ENCODE measurements at places on chromosomes 16 and 17.

GRCh38 chr17:66580184-66580955, 254.5 kb upstream of the CACNG5 start:
- no peaks in the 10 kb centered on the region for H3K27me3 ChIP-seq
- H3K4me3 ChIP-seq: no peak overlapping the region
- no peaks in the 10 kb centered on the region for H3K4me1 ChIP-seq
- no peak for DNase-seq
- no peak overlapping the region for H3K27ac ChIP-seq

GRCh38 chr17:48181653-48182052, 74.1 kb downstream of the SNX11 start:
- H3K27ac ChIP-seq: no peak overlapping the region
- no peak overlapping the region for H3K4me3 ChIP-seq
- H3K27me3 ChIP-seq: peaks cover 60% of the 10 kb centered on the region
- H3K36me3 ChIP-seq: no peaks in the 10 kb centered on the region
- DNase-seq: no peak

DNA sequence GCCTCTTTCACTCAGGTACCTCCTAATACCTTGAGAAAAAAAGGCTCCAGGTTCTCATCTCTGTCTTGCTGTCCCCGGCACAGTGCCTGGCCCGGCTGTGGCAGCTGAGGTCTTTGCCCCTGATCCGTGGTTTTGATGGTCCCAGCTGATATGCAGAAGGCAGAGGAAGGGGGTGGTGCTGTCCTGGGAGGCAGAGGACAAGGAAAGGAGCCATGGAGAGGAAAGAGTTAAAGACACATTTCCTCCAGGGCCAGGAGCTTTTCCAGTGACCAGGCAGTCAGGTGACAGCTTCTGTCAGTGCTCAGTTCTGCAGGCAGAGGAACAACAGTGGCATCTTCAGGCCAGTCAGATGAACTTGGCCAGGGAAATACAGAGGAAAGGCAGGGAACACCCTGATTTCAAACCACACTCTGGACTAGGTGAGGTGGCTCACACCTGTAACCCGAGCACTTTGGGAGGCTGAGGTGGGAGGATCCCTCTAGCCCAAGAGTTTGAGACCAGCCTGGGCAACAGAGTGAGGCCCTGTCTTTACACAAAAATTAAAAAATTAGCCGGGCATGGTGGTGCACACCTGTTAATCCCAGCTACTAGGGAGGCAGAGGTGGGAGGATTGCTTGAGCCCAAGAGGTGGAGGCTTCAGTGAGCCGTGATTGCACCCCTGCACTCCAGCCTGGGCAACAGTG, 3.3 kb upstream of the COG1 start:
- H3K36me3 ChIP-seq: peaks cover 12% of the 10 kb centered on the region
- no peak for DNase-seq
- no peak overlapping the region for H3K27ac ChIP-seq
- no peak overlapping the region for H3K4me3 ChIP-seq
- H3K27me3 ChIP-seq: no peaks in the 10 kb centered on the region

DNA sequence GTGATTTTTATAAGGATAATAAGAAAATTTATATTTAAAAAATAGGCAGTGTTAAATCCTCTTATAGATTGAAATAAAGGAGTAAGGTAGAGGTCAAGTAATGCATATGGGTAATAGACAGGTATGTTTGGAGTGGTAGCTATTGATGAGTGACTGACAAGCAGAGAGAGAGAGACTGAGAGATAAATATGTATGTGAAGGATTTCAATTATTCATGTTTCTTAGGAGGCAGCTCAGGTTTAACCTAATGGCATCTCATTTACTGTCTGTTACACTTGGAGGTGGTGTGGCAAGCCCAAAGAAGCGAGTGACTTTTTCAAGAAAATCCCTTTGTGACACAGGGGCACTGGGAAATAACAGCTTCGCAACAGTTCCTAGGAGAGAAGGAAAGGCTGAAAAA, 120.2 kb downstream of the KIF2B start:
- DNase-seq: no peak
- H3K27me3 ChIP-seq: no peaks in the 10 kb centered on the region
- H3K4me1 ChIP-seq: no peaks in the 10 kb centered on the region
- H3K4me3 ChIP-seq: no peak overlapping the region
- no peaks in the 10 kb centered on the region for H3K36me3 ChIP-seq

DNA sequence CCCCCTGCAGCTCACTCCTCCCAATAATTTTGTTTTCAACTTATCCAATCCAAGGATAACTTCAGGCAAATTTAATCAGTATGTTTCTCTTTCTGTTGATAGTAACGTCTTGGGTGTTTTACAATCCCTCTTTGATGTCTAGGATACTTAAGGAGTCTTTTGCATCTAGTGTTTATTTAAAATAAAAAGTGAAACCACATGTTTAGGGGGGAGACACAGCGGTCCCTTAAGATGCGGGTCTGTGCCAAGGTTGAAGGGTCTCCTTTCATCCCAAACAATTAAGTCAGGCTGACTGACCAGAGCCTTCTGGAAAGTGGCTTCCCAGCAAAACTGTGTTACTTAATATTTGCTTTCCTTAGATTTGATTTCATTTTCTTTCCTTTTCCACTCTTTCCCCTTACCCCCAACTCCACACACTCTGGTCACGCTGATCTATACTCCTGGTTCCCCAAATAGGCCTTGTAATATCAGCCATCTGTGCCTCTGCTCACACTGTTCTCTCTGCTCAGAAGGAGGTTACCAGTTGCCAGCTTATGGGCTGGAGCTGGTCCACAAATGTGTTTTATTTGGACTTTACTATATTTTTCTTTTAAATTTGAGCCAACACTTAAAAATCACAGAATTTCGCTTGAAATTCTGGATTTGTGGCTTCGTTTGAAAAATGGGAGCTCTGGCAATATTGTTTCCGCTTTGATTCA, 11.2 kb downstream of the ANKS4B start:
- no peaks in the 10 kb centered on the region for H3K36me3 ChIP-seq
- no peaks in the 10 kb centered on the region for H3K4me1 ChIP-seq
- no peak overlapping the region for H3K27ac ChIP-seq
- peaks cover 8% of the 10 kb centered on the region for H3K27me3 ChIP-seq
- no peak overlapping the region for H3K4me3 ChIP-seq

GRCh38 chr16:1078579-1079021, 6.1 kb downstream of the SSTR5 start:
- H3K27me3 ChIP-seq: no peaks in the 10 kb centered on the region
- H3K4me1 ChIP-seq: no peaks in the 10 kb centered on the region
- H3K27ac ChIP-seq: no peak overlapping the region
- H3K36me3 ChIP-seq: no peaks in the 10 kb centered on the region

DNA sequence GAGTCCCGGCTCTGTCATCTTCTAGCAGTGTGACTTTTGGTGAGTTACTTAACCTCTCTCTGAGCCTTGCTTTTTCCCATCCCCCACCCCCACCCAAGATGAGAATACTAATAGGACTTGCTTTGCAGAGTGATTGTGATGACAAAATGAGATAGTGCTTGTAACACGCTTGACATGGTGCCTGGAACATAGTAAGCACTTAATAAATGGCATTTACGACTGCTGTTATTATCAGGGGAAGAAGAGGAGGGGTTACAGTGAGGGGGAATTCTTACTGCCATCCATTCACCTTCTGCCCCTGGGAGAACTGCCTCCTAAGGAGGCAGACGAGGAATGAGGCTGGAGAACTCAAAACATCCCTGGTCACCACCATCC, 7.8 kb downstream of the DLX4 start:
- no peaks in the 10 kb centered on the region for H3K36me3 ChIP-seq
- H3K4me1 ChIP-seq: no peaks in the 10 kb centered on the region
- H3K4me3 ChIP-seq: no peak overlapping the region
- H3K27me3 ChIP-seq: peaks cover 29% of the 10 kb centered on the region

- no peaks in the 10 kb centered on the region for H3K27me3 ChIP-seq
- H3K27ac ChIP-seq: no peak overlapping the region
- no peak for DNase-seq
- H3K36me3 ChIP-seq: no peaks in the 10 kb centered on the region
Measured at GRCh38 chr16:72530434-72530833, 358.5 kb upstream of the PMFBP1 start.

DNA sequence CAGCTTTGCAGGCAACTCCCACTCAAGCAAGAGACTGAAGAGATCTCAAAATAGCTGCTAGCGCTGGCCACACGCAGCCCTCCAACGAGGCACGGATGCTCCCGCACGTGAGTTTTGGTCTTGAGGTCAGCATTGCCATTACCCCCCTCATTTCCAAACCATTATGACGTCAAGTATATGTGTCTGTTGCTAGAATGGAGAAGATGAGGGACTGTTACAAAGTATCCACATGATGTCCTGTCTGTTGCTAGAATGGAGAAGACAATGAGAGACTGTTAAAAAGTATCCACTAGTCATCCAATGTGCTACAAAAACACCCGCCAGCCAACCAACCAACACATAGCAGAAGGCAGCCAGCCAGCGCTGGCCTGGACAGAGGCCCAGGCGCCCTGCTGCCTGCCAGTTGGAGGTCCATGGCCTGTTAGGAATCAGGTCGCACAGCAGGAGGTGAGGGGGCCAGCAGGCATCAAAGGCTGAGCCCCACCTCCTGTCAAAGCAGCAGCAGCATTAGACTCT, 24.8 kb downstream of the KLHDC4 start:
- no peaks in the 10 kb centered on the region for H3K27me3 ChIP-seq
- peaks cover 82% of the 10 kb centered on the region for H3K36me3 ChIP-seq
- no peaks in the 10 kb centered on the region for H3K4me1 ChIP-seq

GRCh38 chr17:81302861-81303333, 7.8 kb upstream of the SLC38A10 start:
- H3K36me3 ChIP-seq: no peaks in the 10 kb centered on the region
- DNase-seq: no peak
- H3K4me1 ChIP-seq: no peaks in the 10 kb centered on the region
- no peak overlapping the region for H3K4me3 ChIP-seq
- no peak overlapping the region for H3K27ac ChIP-seq

DNA sequence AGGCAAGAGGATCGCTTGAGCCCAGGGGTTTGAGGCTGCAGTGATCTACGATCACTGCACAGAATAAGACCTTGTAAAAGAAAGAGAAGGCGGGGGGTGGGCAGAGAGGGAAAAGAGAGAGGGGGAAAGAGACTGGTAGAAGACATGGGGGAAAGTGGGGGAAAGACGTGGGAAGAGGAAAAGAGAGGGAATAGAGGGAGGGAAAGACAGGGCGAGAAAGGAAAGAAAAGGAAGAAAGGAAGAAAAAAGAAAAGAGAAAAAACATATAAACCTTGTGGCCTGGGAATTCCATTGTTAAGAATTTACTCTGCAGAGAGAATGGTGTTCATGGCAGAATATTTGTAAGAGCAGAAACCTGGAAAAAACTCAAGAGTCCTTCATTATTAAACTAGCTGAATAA, 120.4 kb downstream of the RMI2 start:
- no peak overlapping the region for H3K4me3 ChIP-seq
- DNase-seq: no peak
- H3K27ac ChIP-seq: no peak overlapping the region
- H3K4me1 ChIP-seq: no peaks in the 10 kb centered on the region

DNA sequence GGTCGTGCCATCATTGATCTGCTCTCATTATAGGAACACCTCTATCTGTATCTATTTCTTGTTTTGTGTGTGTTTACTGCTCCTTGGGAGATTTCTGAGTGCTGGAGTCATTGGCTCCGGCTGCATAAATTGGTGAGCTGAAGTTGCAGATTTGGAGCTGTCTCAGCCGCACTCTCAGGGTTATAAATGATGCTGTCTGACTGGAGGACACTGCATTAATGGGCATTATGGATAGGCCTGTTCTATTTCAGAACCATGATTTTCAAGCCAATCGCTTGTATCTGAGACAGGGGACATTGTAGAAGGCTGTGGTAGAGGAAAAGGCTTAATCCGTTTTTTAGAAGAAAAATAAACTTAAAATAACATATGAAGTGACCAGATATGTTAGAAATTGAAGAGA, 126.4 kb upstream of the KIF2B start:
- no peaks in the 10 kb centered on the region for H3K36me3 ChIP-seq
- no peaks in the 10 kb centered on the region for H3K4me1 ChIP-seq
- DNase-seq: no peak
- no peak overlapping the region for H3K4me3 ChIP-seq
- H3K27ac ChIP-seq: no peak overlapping the region
- H3K27me3 ChIP-seq: no peaks in the 10 kb centered on the region

DNA sequence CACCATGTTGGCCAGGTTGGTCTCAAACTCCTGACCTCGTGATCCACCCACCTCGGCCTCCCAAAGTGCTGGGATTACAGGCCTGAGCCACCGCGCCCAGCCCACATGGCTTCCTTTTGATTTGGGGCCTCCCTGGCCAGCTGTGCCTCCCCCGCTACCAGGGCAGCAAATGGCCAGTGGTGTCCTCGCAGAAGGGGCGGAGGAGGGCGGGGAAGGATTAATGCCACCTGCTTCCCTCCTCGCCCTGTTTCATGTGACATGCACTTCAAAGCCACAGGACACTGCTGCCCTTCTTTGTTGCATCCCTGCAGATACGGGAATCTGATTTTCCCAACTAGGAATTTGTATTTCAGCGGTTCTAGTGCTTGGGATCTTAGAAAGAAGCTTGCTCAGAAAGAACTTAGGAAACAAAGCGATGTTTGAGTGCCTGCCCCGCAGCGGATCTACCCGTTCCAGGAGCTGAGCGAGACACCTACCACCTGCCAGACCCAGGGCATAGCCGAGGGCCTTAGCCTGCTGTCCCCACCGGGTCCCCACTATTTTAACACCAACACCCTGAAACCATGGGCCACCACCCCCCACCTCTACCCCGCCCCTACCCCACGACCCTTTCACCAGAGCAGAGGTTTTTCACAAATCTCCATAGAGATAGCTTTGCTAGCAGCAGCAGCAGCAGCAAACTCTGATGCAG, 37.7 kb upstream of the CCDC182 start:
- H3K4me3 ChIP-seq: peak overlapping the region; percentile 41
- H3K36me3 ChIP-seq: no peaks in the 10 kb centered on the region
- H3K27ac ChIP-seq: peak overlapping the region; percentile 91
- DNase-seq: no peak

DNA sequence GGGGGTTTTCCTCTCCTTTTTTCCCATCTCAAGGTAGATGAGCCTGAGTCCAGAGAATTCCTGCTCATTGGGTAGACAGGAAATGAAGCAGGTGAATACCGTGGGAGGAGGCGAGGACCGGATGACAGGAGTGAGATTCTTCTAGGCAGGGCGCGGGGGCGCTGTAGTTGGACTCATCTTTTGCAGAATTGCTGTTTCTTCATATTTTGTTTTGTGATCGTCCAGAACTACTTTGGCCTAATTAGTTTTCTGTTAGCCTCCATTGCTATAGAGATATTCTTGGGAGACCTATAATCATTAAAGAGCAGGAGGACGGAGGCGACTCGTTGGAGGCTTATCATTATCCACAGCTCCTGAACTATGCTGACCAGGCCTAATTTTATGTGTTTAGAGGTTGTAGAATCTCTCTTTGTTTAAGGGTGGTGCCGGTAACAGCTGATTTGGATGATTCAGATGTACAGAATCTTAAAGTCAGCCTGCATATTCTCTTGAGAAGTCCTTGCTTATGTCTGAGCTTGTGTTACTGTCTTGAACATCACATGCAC, 650 bp downstream of the ATP6V0A1 start:
- no peak overlapping the region for H3K27ac ChIP-seq
- peaks cover 15% of the 10 kb centered on the region for H3K27me3 ChIP-seq
- no peak for DNase-seq
- no peaks in the 10 kb centered on the region for H3K36me3 ChIP-seq

DNA sequence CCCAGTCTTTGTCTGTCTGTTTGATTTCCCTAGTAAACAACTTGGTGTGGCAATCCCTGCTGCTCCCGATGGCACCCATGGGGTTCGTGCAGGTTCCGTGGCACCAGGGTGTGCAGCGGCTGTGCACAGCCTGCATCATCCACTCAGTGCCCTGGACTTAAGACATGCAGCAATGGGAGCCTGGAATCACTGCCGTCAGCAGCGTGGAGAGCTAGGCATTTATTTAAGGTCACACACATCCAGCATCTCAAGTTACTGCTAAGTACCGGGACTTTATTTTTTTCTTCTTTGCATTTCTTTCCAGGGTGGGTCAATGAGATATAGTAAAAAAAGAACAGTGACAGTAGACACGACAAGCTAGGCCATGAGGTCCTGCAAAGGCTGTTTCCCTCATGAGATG, 2.8 kb downstream of the DHRS7C start:
- H3K4me1 ChIP-seq: no peaks in the 10 kb centered on the region
- no peak for DNase-seq

Data from DND-41 (cell line).